Left ventricle myocardium superior (tissue), 1 donor: ENCODE measurements at places on chromosomes 4 and X. TPM values are rescaled to one million over a fixed set of nuclear protein-coding genes. Genes with fewer than 3 reads are reported as not detected.

Gene P2RY8
- 2.6 TPM for total RNA-seq

Gene OTUD6A
- total RNA-seq: not detected

Gene SHISA3
- total RNA-seq: 5.4 TPM

Gene APLN
- total RNA-seq: 25.9 TPM

Gene MAGEB2
- not detected for total RNA-seq

Gene LRCH2
- total RNA-seq: 1.6 TPM

Gene PDZD4
- total RNA-seq: 2.6 TPM

Gene SLC26A1
- not detected for total RNA-seq

Gene TSPAN7
- 20.0 TPM for total RNA-seq

Gene ADRA2C
- total RNA-seq: 5.9 TPM

Gene MTTP
- 2.0 TPM for total RNA-seq

Gene FHIP1A
- total RNA-seq: 20.2 TPM

Gene TCEAL6
- total RNA-seq: not detected

Gene TLL1
- 0.74 TPM for total RNA-seq

Gene FTHL17
- total RNA-seq: not detected

Gene CNGA1
- not detected for total RNA-seq

Gene RNF175
- 0.20 TPM for total RNA-seq
